ENCODE measurements at places on chromosomes 4 and X. TPM values are rescaled to one million over a fixed set of nuclear protein-coding genes. Genes with fewer than 3 reads are reported as not detected.

GYPE gene
- total RNA-seq: not detected

ARHGAP4 gene
- total RNA-seq: 8.1 TPM

NRK gene
- total RNA-seq: 0.10 TPM

RGN gene
- 188 TPM for total RNA-seq

PIGA gene
- 5.7 TPM for total RNA-seq

ALB gene
- 99,767 TPM for total RNA-seq

GUCY1A1 gene
- 4.9 TPM for total RNA-seq

IL2RG gene
- 1.9 TPM for total RNA-seq

WWC2 gene
- total RNA-seq: 43.2 TPM

CHRNA9 gene
- not detected for total RNA-seq

RAB40AL gene
- total RNA-seq: 0.25 TPM

GK gene
- total RNA-seq: 32.9 TPM

GC gene
- total RNA-seq: 3,366 TPM

FNIP2 gene
- total RNA-seq: 60.8 TPM

FAM53A gene
- 2.2 TPM for total RNA-seq

ZAR1 gene
- total RNA-seq: not detected

TKTL2 gene
- total RNA-seq: not detected

CCSER1 gene
- total RNA-seq: 0.23 TPM

PCDH7 gene
- total RNA-seq: 1.5 TPM

DUX4 gene
- total RNA-seq: not detected

HAND2 gene
- total RNA-seq: 8.9 TPM

FAM156A gene
- 8.7 TPM for total RNA-seq

SGCB gene
- total RNA-seq: 8.6 TPM

ASB12 gene
- not detected for total RNA-seq

PHEX gene
- total RNA-seq: not detected

UCP1 gene
- not detected for total RNA-seq

KCND1 gene
- 0.68 TPM for total RNA-seq

P2RY8 gene
- total RNA-seq: 0.48 TPM

MGAT4D gene
- total RNA-seq: not detected

RS1 gene
- not detected for total RNA-seq

FAM47E gene
- 3.3 TPM for total RNA-seq

DUSP21 gene
- not detected for total RNA-seq

CT45A1 gene
- not detected for total RNA-seq

RIBC1 gene
- total RNA-seq: 0.38 TPM

CDX4 gene
- not detected for total RNA-seq

Measured in left lobe of liver (tissue), 2 donors.